ENCODE measurements at places on chromosomes 1 and 21.

GRCh38 chr1:201469645-201470074, 672 bp upstream of the PHLDA3 start:
- DNase-seq = no peak

GRCh38 chr1:169630006-169630405, at the start of gene SELP:
SELP (minus strand) TSS chr1:169630124; CDS start chr1:169630074, 50 bp downstream.
- DNase-seq = no peak

GRCh38 chr1:43850591-43851233, 82.9 kb upstream of the ARTN start:
- no peak for DNase-seq

- no peak for DNase-seq
These were observed 137.9 kb downstream of the DAB1 start for GRCh38 chr1:57285992-57286391.

DNA sequence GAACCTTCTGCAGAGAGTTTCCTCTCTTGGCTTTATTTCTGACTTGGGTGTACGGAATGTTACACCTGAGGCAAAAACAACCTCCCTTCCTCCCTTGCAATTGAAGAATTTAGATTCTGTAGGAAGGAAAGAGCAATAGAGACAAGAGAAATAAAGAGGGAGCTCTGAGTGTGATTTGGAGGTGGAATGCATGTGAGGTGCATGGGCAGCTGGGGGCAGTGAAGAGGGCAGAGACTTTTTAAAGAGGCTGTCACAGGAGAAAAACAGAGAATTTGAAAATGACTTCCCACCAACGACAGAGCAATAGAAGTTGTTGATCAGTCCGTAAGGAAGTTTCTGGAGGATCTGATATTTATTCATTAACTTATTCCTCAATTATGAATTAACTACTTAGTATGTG, 172.0 kb upstream of the B3GALT2 start:
- no peak for DNase-seq

DNA sequence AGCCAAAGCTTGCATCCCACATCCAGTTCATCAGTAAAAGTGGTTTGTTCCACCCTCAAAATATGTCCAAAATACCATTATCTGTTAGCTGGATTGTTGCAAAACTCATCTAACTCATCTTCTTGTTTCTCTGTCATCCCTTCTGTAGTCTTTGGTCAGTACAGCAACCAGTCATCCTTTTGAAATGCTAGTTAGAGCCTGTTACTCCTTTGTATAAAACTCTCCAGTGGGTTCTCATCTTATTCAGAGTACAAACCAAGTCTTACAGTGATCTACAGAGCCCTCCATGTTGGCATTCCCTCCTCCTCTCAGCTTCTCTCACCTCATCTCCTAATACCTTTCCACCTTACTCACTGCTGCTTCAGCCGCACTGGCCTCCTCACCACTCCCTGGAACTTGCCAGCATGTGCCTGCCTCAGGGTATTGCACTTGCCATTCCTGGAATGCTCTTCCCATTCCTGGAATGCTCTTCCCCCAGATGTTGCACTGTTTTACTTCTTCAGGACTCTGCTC, 70.6 kb downstream of the LAMC1 start:
- no peak for DNase-seq

DNA sequence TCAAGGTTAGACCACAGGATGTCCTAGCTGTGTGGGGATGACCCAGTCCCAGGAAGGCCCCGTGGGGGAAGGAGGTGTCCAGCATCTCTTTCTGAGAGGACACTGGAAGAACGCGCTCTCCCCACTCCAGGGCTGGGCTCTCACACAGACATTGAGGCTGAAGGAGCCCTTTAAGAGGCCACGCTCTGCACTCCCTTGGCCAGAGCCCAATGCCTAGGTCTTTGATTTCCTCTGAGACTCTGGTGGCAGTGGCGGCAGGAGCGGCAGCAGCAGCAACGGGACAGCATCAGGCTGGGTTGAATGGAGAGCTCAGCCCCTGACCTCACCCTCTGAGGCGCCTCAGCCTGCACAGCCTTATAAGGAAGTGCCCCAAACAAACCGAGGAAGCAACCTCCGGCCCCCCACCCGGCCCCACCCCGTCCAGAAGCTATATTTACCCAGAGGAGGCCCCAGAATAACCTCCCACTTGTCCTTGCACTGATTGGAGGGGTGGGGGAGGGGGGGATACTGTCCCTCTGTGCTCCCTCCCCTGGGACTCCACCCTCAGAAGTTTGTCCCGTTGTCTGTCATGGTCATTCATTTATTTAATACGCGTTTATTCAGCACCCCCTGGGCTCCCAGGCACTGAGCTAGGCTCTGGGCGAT, 12.3 kb downstream of the NES start:
- no peak for DNase-seq

DNA sequence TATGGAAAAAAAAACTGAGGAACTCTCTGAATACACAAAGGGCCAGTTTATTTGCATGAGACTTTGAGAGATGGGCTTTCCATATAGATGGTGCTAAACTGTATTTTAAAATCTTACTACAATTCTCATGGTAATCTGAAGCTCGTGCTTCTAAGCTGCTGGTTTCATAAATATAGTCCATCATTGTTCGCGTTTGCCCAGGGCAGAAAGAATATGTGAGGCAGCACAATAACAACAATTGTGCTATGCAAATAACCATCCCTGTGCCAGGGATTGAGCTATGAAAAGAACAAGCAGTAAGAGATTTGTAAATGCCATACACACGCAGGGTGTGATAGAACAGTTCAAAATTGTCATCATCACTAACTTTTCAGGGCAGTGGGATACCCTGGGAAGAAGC, 4.9 kb upstream of the EPS15 start:
- no peak for DNase-seq

Measured in NCI-H1105 treated with DMSO at 0.1 percent for 48 hours (cell line).